Vagina (tissue), 2 donors: ENCODE measurements at places on chromosomes 16 and 17.
A peak's percentile ranks its signal among the peaks of the same experiment; 100 is the strongest.

DNA sequence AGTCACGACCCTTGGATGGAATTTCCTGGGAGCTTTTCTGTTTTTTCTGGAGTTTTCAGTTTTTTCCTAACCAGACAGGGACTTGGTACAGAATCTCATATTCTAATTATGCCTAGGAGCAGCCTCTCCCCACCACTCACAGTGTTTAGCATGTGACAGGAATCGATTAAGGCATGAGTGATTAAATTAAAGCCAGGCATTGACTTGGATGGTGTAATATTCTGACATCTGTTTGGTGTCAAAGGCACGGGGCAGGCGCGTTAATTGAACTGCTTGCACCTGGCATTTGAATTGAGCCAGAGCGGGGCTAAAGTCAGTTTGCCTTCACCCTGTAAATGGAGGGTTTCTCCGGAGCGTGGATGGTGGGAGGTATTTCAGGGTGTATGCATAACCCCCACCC lies 11.9 kb downstream of the MAPT start:
- no peak overlapping the region for H3K4me3 ChIP-seq
- no peaks in the 10 kb centered on the region for H3K36me3 ChIP-seq
- H3K4me1 ChIP-seq = peaks cover 5% of the 10 kb centered on the region
- no peak for DNase-seq
- no peaks in the 10 kb centered on the region for H3K27me3 ChIP-seq

- DNase-seq = no peak
- peaks cover 30% of the 10 kb centered on the region for H3K4me1 ChIP-seq
- no peak overlapping the region for H3K27ac ChIP-seq
- H3K27me3 ChIP-seq = no peaks in the 10 kb centered on the region
- no peak overlapping the region for H3K4me3 ChIP-seq
Measured at GRCh38 chr17:15511142-15511541, 43.7 kb upstream of the CDRT4 start.

DNA sequence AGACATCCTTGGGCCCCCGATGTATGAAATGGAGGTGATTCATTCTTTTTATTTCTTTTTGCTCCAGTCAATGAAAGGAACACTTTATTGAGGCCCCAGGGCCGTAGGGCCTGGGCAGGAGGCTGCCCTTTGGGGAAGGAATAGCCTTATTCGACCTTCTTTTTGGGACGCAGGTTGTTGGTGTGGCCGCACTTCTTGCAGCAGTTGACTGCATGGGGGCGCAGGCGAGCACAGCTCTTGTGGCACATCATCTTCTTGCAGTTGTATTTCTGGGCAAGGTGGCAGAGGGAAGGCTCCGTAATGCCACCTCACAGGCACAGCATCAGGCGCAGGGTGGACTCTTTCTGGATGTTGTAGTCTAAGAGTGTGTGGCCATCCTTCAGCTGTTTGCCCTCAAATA lies 50.9 kb downstream of the SIAH1 start:
- H3K27me3 ChIP-seq = no peaks in the 10 kb centered on the region
- H3K36me3 ChIP-seq = no peaks in the 10 kb centered on the region
- no peak for DNase-seq
- H3K27ac ChIP-seq = no peak overlapping the region

GRCh38 chr16:21264571-21265036 lies 13.5 kb downstream of the CRYM start:
- H3K27me3 ChIP-seq = no peaks in the 10 kb centered on the region
- peak overlapping the region; percentile 62 for H3K27ac ChIP-seq
- H3K4me3 ChIP-seq = no peak overlapping the region
- H3K36me3 ChIP-seq = no peaks in the 10 kb centered on the region
- peak; percentile 87 for DNase-seq
- H3K4me1 ChIP-seq = peaks cover 18% of the 10 kb centered on the region

- H3K36me3 ChIP-seq = no peaks in the 10 kb centered on the region
Measured at GRCh38 chr17:52145476-52145875, 13.0 kb downstream of the CA10 start.

GRCh38 chr16:80619824-80620223 lies 79.0 kb downstream of the DYNLRB2 start:
- H3K4me3 ChIP-seq = no peak overlapping the region
- H3K27me3 ChIP-seq = no peaks in the 10 kb centered on the region
- DNase-seq = peak; percentile 42
- no peak overlapping the region for H3K27ac ChIP-seq

GRCh38 chr16:57069053-57069452 lies 23.3 kb upstream of the CPNE2 start:
- no peak for DNase-seq
- H3K27ac ChIP-seq = no peak overlapping the region
- no peaks in the 10 kb centered on the region for H3K27me3 ChIP-seq
- no peaks in the 10 kb centered on the region for H3K36me3 ChIP-seq
- no peaks in the 10 kb centered on the region for H3K4me1 ChIP-seq
- no peak overlapping the region for H3K4me3 ChIP-seq
